ENCODE measurements at places on chromosomes 1 and 21.

GRCh38 chr1:73839922-73840321 is 358.1 kb downstream of the LRRIQ3 start:
- DNase-seq: no peak

DNA sequence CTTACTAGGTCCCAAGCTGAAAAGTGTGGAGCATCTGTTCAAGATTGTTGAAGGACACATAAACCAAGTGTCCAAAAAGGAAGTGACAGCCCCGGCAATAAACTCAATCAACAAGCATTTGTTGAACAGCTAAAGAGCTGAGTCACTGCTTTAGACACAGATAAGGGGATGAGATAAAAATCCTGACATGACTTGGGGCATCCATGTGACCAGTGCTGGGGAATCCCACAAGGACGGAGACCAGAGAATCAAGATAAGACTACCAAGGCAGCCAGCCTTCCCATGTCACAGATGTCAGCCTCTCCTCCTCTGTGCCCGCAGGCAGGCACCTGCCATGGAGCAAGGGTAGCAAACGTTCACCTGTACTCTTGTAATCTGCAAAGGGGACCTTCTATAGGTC is 118.6 kb upstream of the KAZN start:
- DNase-seq: no peak

DNA sequence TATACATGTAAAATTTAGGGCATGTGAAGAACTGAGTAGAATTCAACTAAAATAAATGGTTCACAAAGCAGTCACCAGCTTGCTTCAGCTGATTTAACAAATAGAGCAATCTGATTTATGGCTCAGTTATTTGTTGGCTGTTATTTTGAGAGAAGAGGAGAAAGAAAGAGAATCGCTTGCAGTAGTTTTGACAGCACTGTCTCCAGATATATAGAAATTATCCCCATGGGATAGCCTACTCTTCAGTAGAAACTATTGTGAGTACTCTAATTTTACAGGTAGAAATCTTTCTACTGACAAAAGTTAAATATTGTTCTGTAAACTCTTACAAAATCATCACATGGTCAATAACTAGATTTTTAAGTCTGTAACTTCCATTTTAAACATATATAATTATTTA is 1098.2 kb downstream of the MRPL39 start:
- DNase-seq: no peak

DNA sequence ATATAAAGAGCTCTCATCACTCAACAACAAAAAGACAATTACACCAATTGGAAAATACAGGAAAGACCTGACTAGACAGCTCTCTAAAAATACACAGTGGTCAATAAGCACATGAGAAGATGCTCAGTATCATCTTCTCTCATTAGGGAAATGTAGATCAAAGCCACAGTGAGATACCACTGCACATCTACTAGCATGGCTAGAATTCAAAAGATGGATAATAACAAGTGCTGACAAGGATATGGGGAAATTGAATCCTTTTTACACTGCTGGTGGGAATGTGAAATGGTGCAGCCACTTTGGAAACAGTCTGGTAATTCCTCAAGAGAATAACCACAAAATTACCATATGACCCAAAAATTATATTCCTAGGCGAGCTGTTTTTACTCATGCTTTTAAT is 9.4 kb downstream of the ACOT7 start:
- no peak for DNase-seq

- no peak for DNase-seq
These were observed 89.8 kb downstream of the KIF14 start for GRCh38 chr1:200530623-200531261.

DNA sequence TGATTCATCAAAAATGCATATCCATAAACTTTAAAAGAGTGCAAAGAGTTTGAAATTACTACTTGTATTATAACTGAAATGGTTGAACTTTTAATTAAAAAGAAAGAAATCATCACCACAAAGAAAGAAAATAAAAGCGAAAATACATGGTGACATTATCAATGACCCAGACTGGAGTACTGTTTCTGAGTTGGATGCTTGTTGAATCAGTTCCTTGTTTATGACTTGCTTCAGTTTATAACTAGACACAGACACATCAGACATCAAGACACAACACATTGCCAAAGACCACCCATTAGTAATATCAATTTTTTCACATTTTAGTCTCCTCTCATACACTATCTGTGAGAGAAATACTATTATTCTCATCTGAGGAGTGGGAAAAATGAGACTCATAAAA is 293.0 kb downstream of the MRPL39 start:
- no peak for DNase-seq

DNA sequence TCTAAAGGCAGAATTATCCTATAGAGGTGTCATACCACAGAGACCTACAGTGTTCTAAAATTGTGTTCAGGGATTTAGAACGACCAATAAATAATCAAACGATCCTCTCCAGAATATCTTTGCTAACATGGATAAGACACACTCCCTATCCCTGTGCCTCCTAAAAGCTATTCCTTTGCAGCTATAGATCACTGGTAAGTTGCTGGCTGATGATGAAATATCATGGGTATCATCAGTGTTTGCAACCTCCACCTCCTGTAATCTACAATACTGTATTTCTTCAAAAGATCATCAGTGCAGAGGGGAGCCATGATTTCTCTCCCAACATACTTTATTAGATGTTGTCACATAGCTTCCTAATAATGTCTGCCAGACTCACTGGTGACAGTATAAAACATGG is 201.9 kb downstream of the NTNG1 start:
- no peak for DNase-seq

DNA sequence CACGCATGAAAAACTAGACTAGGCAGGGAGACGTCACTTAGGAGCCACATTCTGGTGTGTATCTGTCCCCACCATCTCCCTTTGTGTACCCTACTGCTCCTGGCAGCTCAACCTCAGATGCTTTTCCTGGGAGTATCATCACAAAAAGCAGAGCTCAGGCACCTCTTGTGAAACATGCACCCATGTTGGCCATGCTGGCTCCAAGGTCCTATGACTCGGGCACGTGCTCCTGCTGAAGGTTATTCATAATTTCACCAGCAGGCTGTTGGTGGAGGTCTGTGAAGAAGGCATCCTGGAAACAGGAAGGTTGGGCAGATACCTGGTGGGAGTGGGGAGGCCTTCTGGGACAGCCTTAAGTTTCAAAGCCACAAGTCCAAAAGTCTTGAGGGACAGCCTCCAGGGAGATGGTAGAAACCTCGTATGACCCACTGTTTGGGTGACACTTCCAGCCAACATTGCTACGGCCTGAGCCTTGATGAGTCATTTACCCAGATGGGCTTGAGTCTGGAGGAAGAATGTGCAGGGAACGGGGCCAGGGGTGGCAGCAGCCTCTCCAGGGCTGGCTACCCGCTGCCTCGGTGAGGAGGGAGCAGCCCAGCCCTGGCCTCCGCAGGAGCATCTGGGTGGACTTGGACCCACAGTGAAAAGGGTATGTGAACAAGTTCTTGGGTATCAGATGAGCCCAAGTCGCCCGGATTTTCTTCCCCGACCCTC is 75.8 kb downstream of the PGBD5 start:
- no peak for DNase-seq

GRCh38 chr21:28229814-28230213 is 762.9 kb downstream of the LTN1 start:
- DNase-seq: peak; percentile 90

DNA sequence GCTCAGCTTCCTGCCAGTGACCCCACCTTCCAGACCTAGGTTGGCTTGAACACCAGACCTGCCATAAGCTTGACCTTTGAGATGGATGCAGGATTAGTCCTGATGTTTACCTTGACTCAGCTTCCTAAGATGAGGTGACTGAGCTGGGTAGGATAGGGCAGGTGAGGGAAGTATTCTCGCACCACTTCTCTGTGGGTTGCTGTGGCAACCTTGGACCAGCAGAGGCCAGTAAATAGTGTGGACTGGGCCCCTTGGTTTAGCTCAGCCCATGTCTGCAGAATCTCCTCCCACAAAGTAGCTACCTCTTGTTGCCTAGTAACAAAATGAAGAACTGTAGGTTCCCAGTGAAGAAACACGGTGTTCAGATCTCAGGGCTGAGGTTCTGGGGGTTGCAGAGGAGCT is 8.4 kb downstream of the RPS6KA1 start:
- DNase-seq: peak; percentile 19

DNA sequence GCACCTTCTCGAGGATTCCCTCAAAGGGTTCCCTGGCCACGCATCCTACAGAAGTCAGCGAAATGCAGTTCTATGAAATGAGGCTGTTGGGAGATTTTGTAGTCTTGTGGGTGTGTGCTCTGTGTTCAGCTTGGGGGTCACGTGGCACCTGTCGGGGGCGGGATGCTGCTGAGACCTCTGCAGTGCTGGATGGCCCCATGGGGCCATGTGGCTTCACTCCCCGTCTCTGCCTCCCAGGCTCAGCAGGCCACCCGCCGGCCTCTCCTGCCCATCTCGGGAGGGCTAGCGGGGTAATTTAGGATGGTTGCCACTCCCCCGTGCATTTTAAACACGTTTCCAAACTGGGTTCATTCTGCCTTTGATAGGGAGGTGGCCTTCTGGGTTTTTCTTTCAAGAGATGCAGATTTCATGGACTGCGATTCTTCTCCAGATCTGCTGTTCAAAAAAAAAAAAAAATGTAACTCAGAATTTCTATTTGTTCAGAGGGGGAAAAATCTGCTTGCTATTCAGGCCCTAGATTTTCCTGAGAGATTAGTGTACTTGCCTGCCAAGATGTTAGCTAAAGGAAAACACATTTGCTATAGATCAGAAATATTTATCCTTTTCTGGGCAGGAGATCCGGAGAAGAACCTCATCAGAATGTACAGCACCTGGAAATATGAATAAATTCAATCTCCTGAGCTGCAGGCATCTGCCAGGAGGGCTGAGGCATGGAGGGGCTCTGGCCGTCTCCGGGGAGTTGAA is 277.2 kb upstream of the VAMP3 start:
- no peak for DNase-seq

DNA sequence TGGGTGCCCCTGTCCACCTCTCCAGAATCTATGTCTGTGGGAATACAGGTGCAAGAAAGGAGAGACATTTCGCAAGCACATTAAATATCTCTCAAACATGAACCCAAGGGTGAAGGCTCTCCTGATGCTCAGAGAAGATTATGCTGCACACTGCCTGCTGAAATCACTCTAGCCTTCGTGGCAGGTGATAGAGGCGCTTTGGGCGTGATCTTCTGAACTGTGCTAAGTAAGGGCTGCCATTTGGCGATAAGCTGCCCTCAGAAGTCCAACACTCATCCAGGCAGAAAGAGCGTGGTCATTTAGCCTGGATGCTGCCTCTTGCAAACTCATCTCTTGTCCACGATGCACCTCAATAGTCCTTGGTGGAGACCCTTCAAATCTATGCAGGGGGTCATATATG is 241.9 kb downstream of the KAZN start:
- DNase-seq: no peak

DNA sequence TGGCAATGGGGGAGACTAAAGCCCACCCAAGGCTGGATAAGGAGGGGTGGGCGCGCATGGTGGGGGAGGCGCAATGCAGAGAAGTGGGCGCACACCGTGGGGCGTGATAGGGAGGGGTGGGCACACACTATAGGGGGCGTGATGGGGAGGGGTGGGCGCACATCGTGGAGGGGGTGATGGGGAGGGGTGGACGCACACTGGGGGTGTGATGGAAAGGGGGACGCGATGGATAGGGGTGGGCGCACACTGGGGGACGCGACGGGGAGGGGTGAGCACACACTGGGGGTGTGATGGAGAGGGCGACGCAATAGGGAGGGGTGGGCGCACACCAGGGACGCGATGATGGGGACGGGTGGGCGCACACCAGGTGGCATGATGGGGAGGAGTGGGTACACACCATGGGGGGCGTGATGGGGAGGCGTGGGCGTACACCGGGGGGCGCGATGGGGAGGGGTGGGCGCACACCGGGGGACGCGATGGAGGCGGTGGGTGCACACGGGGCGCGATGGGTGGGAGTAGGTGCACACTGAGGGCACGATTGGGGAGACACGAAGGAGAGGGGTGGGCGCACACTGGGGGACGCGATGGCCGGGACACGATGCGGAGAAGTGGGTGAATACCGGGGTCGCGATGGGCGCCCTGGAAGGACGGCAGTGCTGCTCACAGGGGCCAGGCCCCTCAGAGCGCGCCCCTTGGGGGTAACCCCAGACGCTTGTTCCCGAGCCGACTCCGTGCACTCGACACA is 929 bp downstream of the SUMO3 start:
- DNase-seq: no peak

DNA sequence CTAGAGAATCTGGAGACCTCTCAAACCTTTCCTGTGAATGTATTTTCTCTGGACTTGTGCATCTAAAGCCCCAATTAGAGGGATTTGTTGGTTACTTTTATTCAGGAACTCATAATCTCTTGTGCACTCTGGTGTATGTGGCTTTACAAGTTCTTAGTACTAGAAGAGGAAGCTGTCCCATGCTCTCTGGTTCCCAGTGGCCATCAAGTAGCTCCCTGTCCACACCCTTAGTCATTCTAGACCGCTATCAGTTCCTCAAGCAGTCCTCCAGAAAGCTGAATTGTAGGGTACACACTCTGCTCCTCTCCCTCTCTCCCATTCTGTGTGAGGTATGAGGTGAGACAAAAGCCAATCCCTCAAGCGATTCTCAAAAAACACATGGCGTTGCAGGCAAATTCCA is 470.3 kb downstream of the PTPRC start:
- DNase-seq: no peak

GRCh38 chr1:234558330-234558836 is 51.6 kb downstream of the IRF2BP2 start:
- DNase-seq: no peak

- DNase-seq: peak; percentile 68
These were observed 162.7 kb downstream of the IER5 start for GRCh38 chr1:181251001-181251712.

DNA sequence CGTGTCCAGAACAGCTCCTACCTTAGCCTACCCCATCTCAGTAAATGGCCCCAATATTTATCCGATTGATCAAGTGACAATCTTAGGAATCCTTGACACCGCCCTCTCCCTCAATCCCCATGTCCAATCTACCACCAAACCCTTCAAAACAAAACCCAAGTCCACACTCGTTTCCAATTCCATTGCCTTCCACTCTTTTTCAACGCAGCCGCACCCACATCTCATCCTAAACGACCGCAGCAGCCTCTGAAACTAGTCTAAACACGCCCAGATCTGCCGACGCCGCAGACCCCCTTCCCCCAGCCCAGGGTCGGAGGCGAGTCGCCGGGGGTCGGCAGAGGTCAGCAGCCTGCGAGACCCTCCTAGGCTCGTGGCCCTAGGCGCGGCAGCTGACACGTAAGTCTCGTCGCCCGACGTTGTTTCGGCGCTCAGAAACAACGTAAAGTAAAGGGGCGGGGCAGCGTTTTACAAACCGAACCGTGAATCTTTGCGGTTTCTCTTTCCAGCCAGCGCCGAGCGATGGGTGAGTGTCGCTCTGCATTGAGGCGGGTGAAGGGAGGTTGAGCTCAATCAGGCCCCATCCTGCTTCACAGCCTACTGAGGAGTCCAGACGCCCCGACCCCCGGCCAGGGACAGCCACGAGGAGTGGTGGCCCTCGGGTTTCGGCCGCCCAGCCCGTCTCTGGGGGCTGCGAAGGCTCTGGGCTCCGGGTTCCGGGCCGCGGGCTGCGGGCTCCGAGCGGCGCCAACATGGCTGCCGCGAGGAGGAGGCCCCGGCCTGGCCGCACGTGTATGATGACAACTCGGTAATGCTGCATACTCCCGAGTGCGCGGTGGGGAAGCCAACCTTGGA is at the start of gene RPS8:
Gene RPS8, plus strand, starts transcription at position 463 of the 852 bp plus-strand sequence. Its CDS starts 57 bp downstream, at position 520.
- DNase-seq: peak; percentile 90

GRCh38 chr21:33811167-33812010 is 104.2 kb downstream of the ATP5PO start:
- DNase-seq: peak; percentile 2

- DNase-seq: no peak
These were observed 61.7 kb downstream of the ELK4 start for GRCh38 chr1:205570173-205570501.
